NK-92 treated with Interleukin-12 subunit alpha and Interleukin-12 subunit beta, amount 100 ng/mL, for 24 hours (cell line): ENCODE measurements at places on chromosomes 4 and X.

DNA sequence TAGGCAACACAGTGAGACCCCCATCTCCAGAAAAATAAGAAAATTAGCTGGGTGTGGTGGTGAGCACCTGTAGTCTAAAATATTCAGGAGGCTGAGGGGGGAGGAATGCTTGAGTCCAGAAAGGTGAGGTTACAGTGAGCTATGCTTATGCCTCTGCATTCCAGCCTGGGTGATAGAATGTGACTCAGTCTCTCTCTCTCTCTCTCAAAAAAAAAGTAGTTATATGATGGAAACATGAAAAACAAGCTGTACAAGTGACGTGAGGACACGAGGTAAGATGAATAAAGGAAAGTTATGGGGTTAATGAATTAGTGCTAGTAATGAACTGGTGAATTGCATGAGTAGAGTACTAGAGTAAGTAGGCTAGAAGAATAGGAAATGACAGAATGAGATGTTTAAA lies 21.8 kb upstream of the CAMK2D start:
- no peak for DNase-seq

DNA sequence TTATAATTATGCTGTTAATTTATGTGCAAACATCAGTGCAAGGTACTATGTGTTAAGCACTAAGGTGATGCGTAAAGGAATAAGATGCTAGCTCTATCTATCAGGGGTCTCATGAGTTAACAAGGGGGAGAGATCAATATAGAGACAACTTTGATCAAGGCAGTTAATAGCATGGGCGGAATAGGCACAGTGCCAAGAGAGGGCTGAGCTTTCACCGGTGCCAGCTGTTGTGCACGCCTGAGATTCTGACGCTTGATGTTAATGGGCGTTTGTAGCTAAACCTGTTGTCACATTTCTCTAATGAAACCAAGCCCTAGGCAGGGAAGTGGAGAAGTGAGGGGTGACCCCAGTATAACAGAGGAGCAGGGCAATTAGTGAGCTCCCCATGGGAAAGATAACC lies 86.0 kb upstream of the NMU start:
- no peak for DNase-seq

GRCh38 chr4:102537269-102537668 lies 36.1 kb downstream of the NFKB1 start:
- no peak for DNase-seq

- DNase-seq: no peak
Observed at GRCh38 chr4:173511787-173512361, 18.2 kb downstream of the HAND2 start.

DNA sequence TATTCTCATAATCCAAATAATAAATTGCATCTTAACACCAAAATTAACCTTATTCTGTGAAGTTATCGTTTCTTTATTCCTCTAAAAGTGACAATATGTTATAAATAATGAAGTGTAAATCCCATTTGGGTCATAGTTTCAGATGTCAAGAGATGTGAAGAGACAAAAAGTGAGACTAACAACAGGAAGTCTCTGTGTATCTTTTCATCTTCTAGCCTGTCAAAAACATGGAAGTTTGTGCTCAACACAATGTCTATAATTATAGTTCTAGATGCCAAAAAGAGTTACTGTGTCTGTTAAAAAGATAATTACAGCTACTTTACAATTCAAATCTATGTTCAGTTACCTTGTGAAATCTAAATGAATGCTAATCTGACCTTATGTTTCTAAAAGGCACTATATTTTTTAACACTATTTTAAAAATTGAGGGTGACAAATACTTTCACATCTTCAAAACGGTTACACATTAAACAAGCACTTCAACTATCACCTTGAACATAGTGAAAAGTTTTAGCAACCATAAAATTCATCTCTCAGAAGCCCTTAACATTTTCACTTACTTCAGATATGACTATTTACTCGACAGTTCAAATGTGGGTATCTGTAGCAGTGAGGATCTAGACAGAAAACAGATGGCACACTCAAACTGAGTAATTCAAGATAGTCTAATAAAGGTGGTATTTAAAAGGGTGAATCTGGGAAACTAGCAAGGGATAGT lies 509.8 kb downstream of the ARAP2 start:
- DNase-seq: no peak

DNA sequence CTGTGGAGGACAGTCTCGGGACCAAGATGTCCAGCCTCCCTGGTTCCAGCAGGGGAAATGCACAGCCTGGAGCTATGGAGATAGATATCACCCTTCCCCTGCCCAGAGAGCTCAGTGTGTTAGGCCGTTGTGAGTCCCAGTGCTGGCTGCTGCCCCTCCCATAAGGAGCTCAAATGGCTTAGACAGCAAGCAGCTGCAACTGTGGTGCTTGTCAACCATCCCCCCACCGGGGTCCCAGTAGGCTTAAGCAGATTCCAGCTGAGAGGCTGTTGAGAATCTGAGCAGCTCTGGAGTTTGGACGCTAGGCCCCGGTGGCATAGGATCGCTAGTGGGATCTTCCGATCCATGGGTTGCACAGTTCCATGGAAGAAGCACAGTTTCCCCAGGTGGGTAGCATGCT lies 181.8 kb upstream of the POF1B start:
- no peak for DNase-seq

GRCh38 chr4:2940267-2941137 lies 22.7 kb downstream of the NOP14 start:
- no peak for DNase-seq

DNA sequence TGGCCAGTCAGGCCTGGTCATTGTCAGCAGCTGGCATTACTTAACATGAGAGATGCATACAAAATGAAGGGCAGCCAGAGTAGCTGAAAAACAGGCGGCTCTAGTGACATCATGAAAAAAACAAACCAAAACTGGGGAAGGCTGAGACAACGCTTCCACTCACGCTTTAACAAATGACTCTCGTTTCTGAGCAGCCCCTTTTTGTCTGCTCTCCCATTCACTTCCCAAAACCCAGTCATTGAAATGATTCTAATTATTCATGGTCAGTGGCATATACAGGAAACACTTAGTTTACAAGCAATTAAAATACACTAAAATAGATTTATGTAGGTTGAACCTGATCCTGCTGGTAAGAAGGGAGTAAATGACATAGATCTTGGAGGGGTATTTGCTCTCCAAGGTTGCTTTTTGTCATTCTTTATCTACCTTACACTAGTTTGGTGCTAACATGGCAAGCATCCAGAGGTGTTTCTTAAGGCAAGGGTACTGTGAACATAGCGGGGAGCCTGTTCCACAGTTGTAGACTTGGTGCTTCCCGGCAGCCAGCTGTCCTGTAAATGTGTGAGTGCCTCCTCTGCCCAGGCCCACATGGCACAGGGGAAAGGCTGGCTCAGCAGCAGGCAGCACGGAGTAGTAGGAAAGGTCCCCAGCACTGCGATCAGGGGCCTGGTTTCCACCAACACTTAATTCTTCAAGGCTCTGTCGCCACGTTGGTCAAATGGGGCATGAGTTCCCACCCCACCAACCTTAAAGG lies 61.2 kb upstream of the CITED1 start:
- DNase-seq: no peak

GRCh38 chr4:41878991-41879491 lies 56.2 kb upstream of the TMEM33 start:
- DNase-seq: no peak

DNA sequence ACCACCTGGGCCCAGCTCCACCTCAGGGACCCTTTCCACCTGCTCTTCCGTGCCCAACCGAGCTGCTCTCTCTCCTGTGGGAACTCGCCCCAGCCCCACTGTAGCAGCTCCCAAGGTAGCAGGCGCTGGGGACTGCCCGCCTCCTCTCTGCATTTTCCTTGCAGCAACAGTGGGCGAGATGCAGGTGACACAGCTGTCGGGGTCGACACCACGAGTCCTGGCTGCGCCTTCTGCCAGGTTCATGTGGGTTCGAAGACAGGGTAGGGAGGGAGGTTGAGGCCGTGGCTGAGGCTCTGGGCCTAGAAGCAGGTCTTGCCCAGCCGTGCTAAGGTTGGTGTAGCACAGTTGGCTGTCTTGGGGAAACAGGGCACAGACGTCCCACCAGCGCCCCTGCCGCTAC lies 245.2 kb upstream of the FSTL5 start:
- no peak for DNase-seq

DNA sequence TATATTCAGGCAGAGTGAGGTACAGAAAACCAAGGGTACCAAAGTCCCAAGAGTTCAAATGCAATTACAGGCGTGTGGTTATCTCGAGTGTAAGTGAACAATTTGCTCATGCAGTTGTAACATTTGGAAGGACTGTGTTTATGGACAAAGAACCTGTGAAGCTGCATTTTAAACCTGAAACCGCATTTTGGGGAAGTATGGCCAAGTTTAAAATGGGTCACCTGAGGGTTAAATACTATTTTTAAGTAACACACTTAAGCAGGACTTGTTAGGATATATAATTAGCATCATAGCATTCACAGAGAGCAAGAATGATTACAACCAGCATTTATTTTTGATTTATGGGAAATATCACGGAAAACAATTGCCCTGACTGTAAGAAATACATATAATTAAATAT lies 79.1 kb upstream of the LCORL start:
- DNase-seq: no peak

DNA sequence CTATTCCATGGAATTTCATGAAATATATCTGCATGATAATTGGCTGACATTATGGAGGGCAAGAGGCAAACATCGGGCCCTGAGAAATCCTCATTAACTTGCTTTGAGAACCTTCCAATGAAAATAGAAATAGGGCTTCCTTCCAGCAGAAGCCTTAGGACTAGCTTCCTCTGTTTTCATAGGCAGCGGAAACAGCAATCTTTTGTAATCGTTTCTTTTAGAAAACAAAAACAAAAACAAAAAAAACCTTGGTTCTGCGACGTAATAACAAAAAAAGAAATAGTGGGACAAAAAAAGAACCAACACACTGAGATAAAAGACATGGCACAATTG lies 62.9 kb downstream of the GEMIN8 start:
- DNase-seq: no peak

DNA sequence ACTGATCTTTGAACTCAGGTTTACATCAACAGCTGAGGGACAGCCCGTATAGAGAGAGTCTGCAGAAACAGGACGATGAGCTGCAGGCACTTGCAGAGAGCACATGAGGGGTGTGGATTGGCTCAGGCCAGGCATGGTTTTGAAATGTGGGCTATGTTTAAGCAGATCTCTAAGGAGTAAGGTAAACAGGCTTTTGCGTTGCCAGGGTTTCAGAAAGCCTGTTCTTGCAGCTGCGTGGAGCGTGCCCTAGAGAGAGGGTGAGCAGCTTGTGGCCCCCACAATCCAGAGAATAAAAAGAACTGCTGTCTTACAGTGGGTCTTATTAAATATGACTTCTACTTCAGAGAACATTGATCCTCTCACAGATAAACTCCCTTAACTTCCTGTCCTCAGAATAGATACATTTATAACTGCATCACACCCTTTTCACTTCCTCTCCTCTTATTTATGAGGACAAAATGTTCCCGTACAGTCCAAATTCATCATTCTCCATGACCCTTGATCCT lies 64.1 kb downstream of the TMA16 start:
- no peak for DNase-seq

DNA sequence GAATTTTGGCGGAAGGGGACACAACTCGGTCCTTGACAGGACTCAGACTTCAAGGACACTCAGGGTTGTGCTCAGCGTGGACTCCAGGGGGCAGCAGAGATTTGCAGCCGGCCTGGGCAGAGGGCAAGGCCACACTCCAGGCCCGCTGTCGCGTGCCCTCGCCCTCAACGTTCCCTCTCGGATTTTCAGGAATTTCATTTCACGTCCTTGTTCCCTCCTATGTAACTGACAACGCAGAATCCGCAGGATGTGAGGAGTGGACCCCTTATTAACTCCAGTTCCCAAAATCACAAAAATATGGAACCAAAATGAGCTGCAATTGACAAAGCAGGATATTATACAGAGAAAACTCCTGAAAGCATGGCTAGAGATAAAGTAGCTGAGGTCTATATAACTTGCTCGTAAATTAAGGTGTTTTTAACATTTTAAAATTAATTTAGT lies 21.0 kb upstream of the DCTD start:
- DNase-seq: peak; percentile 13

- DNase-seq: no peak
Observed at GRCh38 chrX:140733766-140734342, 24.3 kb downstream of the LINC00632 start.

DNA sequence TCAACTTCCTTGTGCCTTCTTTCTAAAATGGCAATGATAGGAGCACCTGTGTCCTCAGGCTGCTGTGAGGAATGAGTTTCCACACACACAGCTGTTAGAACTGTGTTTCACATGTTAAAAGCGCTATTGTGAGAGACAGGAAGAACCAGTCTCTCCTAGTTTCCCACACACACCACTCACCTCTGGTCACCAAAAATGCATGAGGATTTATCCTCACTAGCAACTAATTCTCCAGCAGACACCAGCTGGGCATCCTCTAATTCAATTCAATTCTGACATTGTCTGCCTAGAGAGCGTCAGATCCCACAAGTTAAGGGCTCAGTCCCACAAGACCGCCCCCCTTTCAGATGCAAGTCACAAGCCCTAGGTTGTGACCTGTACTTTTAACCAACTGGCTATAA lies 29.0 kb upstream of the SLC2A9 start:
- DNase-seq: no peak

- no peak for DNase-seq
Observed at GRCh38 chr4:145511913-145512522, 30.4 kb downstream of the SMAD1 start.

GRCh38 chr4:120865985-120866384 lies 56.5 kb downstream of the PRDM5 start:
- DNase-seq: no peak

DNA sequence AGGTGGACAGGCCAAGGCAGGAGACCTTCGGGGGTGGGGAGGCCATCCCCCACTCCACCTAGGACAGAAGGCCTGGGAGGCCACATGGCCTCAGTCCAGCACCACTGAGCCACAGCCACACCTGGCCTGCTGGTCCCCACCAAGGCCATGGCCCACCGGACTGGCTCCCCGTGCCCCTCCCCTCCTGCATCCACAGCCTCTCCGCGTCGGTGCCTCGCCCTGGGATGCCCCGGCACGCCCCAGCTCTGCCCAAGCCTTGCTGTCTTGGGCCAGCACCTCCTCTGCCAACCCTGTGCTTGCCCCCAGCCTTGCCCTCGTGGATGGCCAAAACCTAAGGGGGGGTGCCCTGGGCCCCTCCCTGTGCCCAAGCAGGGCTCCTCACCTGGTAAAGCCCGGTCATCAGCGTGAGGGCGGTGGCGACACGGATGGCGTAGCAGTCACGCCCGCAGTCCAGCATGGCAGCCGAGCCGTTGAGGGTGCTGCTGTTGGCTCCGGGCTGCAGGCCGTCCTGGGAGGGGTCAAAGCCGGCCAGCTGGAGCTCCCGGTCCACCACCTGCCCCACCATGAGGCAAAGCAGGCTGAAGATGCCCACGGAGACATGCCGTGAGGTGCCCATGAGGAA lies 2.3 kb downstream of the SLC26A1 start:
- no peak for DNase-seq
